Trophoblast cell (in vitro differentiated cells and primary cell): ENCODE measurements at places on chromosomes 11 and 22.

DNA sequence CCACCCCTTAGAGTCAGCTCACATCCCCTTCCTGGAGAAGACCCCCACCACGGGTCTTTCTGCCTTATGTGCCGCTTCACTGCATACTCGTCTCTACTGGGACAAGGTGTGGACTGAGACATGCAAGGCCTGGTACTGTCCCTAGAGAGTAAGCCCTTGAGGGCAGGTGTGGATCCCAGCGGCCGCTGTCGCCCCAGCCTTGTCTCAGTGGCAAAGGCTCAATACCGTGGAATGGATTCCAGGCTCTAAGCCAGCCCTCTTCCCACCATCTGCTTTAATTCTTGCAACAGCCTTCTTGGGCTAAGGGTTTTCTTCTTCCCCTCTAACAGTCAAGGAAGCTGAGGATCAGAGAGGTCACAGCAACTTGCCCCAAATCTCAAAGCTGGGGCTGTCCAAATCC, 220.3 kb downstream of the CEP164 start:
- DNase-seq: no peak

GRCh38 chr11:44940404-44940803, 10.3 kb downstream of the TP53I11 start:
- no peak for DNase-seq

DNA sequence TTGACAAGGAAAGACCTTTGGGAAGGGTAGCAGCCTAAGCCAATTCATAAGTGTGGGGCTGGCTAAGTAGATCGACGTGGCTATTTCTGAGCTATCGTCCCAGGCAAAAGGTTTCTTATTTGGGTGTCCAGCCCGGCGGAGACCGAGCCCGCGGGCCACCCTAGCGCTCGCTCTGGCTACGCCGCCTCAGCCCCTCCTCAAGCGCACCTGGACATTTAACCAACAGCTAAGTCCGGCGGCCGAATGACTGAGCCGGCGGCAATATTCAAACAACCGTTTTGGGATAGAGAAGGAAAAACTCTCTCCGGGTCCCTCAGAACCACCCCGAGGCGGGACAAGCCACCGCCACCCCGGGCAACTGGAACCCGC, 457 bp downstream of the RNF141 start:
- DNase-seq: peak; percentile 39

DNA sequence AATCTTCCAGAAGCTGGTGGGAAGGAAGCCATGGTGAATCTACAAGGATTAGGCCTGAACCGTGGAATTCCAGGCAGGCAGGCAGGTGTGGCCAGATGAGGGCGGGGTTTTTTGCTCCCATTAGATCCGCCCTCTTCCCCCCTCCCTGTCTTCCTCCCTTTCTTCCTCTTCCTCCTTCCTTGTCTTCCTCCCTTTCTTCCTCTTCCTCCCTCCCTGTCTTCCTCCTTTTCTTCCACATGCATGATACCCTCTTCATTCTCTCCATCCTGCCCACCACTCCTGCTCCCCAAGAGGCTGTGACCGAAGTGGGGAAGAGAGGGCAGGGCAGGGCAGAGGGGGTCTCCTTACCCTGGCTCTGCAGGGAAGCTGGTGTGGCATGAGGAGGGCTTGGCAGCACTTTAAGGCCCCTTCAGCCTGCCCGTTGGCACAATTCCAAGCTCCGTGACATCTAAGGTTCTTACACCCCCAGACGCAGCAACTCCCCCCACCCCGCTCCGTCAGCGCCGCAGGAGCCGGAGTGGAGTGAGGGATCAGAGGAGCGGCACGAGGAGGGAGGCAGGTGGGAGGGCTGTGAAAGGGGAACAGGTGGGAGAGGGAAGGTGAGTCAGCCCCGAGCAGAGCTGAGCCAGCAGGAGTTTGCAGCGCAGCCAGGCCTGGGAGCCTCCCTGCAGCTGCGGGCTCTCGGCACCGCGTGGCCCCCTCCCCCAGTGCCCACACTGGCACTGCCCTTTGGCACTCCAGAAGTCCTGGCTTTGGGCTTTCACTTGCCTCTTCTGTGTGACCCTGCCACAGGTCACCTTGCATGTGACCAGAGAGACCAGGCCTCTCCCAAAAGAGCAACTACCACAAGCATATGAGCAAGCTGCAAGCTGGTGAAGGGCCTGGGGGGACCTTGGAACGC, 32.1 kb downstream of the KCNJ4 start:
- DNase-seq: peak; percentile 10

GRCh38 chr22:45843031-45843430, 133.9 kb downstream of the WNT7B start:
- DNase-seq: no peak

DNA sequence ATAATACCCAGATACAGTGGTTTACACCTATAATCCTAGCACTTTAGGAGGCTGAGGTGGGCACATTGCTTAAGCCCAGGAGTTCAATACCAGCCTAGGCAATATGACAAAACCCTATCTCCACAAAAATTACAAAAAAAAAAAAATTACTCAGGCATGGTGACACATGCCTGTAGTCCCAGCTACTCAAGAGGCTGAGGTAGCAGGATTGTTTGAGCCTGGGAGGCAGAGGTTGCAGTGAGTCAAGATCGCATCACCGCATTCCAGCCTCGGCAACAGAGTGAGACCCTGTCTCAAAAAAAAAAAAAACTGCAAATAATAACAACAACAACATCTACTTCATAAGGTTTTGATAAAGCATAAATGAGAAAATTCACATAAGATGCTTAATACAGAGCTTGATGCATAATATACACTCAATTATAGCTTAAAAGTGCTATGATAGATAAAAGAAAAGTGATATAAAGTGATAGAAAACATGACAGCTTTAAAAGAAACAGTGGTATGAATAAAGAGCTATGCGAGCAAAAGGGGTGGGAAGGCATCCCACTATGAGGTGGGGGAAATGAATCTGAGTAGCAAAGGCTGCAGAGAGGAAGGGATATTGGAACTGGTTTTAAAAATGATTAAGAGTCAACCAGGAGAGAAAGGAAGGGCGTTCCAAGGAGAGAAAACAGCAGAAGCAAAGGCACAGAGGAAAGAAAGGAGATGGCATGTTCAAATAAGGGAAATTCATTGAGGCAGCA, 197.6 kb downstream of the KIF18A start:
- DNase-seq: peak; percentile 18

DNA sequence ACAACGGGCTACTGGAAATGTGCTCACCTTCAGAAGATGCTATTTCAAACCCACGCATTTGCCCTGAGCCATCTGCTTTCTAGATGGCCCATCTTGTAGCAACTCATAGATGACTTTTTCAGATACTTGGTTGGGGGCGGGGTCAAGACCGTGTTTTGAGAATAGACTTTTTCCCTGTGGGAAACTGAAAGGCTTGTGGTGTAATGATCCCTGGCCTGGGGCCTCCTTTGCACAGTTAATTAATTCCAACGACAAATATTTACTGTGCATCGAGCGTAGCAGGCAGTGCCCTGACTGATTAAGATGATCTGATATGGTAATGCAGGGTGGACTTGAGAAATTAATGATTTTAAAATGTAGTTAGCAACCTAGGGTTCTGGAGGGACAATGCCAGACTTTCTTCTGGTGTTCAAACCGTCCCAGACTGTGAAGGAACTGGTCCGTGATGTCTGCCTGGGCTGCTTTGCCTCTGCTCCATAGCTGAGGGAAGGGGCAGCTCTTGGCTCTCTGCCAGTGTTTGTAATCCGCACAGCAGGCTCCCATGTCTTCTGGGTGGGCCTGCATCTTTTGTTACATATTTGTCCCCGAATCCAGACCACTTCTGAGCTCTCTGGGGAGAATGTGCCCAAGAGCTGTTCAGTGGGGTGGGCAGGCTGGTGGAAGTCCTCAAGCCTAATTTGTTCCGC, 84.8 kb downstream of the ADAMTS15 start:
- no peak for DNase-seq

- DNase-seq: peak; percentile 44
Observed at GRCh38 chr11:5689551-5689983, at the start of gene TRIM22. Gene TRIM22 (plus strand): TSS chr11:5689790. CDS start chr11:5696233, 6,443 bp downstream.

- peak; percentile 53 for DNase-seq
Observed at GRCh38 chr11:11577932-11578911, 43.6 kb downstream of the GALNT18 start.

- DNase-seq: peak; percentile 52
Observed at GRCh38 chr11:59053387-59053786, 32.7 kb upstream of the GLYATL1B start.

DNA sequence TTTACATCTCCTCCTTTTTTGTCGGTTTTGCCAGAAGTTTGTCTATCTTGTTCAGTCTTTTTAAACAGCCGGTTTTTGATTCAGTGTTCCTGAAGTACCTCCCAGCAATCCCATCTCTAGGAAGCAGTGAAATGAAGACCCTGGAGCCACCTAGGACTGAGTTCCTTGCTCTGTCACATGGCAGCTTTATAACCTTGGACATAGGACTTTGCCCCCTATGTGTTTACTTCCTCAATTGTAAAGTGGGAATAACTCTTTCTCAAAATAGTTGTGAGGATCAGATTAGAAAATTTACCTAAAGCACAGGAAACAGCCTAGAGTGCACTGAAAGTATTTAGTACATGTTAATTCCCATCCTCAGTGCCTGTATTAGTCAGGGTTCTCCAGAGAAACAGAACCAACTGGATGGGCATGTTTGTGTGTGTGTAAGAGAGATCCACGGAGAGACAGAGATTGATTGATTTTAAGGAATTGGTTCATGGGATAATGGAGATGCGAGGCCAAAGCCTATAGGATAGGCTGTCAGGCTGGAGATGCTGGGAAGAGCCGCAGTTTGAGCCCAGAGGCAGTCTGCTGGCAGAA, 20.0 kb downstream of the FAM83F start:
- DNase-seq: no peak

GRCh38 chr11:65132988-65133700, 1.2 kb downstream of the SYVN1 start:
- DNase-seq: peak; percentile 53

DNA sequence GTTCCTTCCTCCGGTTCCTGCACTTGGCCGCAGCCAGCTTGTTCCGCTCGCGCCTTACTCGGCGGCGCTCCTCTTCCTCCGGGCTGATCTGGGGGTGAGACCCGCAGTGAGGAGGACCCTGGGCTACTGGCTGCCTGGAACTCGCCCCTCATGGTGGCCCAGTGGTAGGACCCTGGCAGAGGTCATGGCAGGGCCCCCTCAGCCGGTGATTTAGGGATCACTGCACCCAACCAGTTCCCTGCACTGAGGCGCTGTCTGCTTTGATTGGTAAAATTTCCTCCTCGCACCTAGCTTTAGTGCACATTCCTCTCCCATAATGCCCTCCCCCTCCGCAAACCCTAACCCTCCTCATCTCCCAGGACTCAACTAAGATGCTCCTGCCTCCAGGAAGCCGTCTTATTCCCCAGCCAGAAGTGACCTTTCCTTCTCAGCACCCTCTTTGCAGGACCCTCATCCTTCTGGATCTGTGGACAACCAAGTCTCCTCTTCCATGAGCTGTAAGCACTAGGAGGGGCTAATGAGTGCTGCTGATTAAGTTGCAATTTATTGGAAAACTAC, 3.6 kb downstream of the CCDC85B start:
- DNase-seq: no peak

GRCh38 chr11:75350122-75350742, 1.2 kb downstream of the ARRB1 start:
- no peak for DNase-seq

DNA sequence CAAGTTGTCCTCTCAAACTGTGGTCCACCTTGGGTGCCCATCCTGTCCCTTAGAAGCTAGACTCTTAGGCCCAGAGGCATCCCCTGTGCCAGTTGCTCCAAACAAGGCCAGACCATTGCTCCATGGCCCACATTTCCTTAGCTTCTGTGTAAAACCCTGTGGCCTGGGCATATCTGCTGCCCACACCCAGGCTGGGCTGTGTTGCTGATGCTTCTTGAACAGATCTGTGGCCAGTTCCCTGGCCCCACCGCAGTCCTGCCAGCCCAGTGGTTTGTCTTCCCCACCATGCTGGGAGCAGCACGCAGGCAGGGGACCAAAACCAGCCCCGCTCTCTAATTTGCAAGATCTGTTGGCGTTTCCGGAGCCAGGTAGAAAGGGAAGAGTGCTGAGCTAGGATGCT, 72.2 kb downstream of the CSNK2A3 start:
- DNase-seq: no peak

GRCh38 chr11:17294033-17294432, 17.5 kb downstream of the NUCB2 start:
- DNase-seq: no peak

- no peak for DNase-seq
Observed at GRCh38 chr11:69044111-69045013, 4.4 kb upstream of the TPCN2 start.

GRCh38 chr22:25488244-25489020, 76.0 kb upstream of the GRK3 start:
- no peak for DNase-seq

DNA sequence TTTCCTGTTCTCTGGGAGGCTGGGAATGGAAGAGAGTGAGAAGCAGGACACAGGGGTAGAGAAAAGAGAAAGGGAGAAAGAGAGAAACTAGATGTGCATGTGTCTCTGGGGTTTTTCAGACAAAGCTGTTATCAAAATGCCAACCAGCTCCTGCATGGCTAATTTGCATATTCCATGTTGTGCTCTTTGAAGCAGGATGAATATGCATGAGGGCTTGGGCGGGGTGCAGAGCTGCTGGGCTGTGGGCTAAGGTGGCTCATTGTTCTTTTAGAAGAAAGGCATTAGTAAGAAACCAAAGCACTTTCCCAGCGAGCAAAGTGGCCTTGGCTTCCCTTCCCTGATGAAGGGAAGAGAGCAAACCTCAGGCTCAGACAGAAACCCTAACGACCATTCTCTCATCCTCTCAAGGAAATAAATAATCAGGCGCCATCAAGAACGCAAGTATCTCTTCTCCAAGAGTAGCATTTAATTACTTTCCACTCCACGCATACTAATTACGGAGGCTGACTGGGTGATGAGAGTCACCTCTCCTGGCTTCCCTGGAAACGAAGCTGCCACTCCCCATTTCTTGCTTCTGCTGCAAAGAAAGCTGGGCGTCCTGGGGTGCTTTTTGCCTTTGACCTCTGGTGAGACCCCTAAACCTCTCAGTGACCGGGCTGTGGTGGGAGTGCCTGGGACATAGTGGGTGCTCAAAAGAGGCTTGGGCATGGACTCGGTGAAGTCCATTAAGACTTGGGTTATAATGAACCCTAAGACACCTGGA, 54.2 kb downstream of the FEZ1 start:
- DNase-seq: no peak

- no peak for DNase-seq
Observed at GRCh38 chr11:9069256-9069655, 22.1 kb downstream of the SCUBE2 start.

DNA sequence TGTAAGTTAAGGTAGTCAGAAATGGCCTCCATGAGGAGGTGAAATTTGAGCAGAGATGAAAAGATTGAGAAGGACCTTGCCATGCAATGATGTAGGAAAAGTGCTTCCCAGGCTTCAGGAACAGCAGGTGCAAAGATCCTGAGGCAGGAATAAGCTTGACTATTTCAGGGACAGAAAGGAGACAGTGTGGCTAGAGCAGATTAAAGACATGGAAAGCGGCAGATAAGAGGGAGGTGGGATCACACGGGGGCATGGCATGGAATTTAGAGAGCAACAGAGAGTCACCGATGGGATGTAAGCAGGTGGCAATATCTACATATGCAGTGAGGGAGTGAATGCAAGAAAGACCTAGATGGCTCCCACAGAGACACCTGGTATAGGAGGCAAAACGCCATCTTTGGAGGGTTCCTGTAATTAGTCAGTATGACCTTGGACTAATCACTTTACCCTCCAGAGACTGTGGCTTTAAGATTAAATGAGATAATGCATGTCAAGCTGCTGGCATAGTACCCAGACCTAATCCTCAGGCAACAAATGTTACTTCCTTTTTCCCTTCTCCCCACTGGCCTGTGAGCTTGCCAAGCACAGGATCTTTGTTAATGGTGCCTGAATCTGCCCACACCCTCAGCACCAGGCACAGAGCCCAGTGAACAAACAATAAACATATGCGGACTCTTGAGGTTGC, 24.6 kb upstream of the ACER3 start:
- DNase-seq: no peak
